Activated naive CD4-positive, alpha-beta T cell treated with anti-CD3 and anti-CD28 coated beads, Interleukin-2, amount 50 U/mL, for 72 hours (primary cell): ENCODE measurements at places on chromosomes 4 and X. TPM values are rescaled to one million over a fixed set of nuclear protein-coding genes. Genes with fewer than 3 reads are reported as not detected.
A peak's percentile ranks its signal among the peaks of the same experiment; 100 is the strongest.

DNA sequence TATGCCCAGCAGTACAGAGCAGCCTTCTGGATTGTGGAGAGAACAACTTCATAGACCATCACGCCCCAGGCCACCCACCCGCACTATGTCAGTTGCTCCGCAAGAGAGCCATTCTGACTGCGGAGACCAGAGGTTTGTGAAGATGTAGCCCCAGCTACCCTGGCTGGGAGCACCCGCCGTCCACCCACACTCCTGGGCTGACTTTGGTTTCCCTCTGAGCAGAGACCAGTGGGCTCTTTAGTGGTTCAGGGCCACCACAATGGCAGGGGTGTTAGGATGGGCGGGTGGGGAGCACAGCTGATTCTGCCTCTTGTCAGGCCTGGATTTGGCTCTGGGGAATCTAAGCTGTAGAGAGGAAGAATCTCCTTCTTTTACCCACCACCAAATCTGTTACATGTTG, 313.4 kb downstream of the LDB2 start:
- DNase-seq, result no peak

DNA sequence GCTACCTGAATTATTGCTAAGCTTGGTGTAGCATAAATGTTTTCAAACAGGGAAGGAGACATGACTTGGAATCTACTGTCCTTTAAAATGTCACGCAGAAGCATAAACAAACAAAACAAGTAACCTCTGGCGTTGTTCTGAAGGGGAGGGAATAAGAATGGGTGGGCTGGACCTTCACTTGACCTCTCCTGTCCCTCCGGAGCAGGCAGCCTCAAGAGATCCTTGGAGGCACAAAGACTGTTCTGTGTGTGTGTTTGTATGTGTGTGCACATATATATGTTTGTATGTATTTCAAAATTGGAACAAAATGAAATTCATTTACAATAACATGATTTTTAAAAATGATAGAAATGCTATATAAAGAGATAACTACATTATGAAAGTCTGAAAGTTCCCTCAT, 91.3 kb upstream of the DCLK2 start:
- DNase-seq, result no peak

GRCh38 chrX:129523079-129523911, at the start of gene SMARCA1:
SMARCA1 (minus strand) TSS chrX:129523490; CDS start chrX:129523370, 120 bp downstream.
- DNase-seq, result no peak

DNA sequence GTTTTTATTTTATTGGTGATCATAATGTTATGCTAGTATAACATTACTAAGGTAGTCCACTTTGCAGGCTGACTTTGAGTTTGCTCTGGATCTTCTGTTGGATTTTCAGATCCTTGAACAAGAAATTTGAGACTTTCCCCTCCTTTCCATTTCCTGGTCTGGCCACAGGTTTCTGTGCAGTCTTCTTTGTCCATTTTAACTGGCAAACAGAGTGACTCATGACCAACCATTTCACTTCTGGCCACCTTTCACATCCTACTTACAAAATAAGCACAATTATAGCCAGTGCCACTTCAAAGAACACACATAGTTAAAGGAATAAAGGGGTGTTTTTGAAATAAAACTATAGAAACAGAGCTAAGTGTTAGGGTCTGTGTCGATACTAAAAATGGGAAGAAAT, 8.4 kb downstream of the ANK2 start:
- DNase-seq, result no peak

DNA sequence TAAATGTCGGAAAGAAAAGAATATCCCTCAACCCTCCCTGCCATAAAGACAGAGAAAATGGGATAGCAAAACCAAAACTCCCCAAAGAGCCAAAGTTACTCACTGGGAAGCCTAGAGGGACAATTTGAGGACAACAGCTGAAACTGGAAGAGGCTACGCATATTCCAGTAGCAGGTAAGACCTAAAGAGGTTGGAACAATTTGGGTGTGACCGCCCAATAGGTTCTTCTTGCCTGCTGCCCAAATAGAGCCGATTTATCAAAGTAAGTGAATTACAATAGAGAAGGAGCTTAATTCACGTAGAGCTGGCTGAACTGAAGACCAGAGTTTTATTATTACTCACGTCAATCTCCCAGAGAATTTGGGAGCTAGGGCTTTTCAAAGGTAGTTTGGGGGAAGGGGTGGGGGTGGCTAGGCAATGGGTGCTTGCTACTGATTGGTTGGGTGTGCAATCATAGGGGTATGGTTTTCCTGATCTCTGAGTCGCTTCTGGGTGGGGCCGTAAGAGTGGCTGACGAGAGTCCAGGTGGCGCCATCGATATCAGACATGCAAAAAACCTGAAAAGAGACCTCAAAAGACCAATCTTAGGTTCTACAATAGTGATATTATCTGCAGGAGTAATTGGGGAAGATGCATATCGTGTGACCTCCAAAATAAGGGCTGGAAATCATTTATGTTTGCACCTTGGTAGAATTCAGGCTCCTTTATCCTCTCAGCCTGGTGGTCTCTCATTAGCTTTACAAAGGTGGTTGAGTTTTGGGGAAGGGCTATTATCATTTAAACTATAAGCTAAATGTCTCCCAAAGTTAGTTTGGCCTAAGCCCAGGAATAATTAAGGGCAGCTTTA, 39.0 kb upstream of the SLC7A3 start:
- DNase-seq, result no peak

DNA sequence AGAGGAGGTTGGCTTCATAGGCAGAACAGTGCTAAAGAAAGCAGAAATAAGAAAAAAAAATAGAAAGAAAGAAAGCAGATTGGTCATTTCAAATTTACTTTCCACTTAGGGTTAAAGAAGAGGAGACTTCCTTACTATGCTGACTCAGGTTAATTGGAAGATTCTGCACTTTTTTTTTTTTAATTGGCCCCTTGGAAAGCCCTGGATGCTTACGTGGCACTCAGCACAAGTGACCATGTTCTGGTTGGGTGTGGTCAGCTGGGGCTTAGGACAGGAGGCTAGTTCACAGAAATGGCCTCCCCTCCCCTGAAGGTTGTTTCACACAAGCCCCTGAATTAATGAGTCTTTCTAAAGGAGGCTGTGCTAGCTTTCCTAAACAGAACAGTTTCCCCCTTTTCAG, 14.5 kb downstream of the MAGEA9B start:
- DNase-seq, result no peak

GRCh38 chrX:150694738-150695410, 1.7 kb downstream of the MTMR1 start:
- peak; percentile 62 for DNase-seq

DNA sequence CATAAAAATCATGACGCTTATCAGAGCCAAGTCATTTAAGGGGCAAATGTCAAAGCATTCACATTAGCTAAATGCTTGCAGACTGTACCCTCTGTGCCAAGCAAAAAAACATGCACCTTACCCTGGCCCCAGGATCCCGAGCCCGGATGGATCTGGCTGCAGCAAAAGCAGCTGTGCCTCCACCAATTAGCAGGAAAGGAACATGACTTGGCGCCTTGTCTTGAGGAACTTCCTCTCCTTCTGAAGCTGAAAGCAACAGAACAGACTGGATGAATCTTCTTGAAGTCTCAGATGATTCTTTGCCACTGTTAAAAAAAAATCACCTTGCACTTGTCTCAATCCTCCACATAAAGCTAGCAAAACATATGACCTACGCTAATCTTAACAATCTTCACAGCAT, 18.0 kb downstream of the AIFM1 start:
- DNase-seq, result no peak

GRCh38 chr4:41538017-41538733, at the start of gene LIMCH1:
LIMCH1 (plus strand) TSS chr4:41538157; CDS start chr4:41605996, 67,839 bp downstream.
- no peak for DNase-seq

DNA sequence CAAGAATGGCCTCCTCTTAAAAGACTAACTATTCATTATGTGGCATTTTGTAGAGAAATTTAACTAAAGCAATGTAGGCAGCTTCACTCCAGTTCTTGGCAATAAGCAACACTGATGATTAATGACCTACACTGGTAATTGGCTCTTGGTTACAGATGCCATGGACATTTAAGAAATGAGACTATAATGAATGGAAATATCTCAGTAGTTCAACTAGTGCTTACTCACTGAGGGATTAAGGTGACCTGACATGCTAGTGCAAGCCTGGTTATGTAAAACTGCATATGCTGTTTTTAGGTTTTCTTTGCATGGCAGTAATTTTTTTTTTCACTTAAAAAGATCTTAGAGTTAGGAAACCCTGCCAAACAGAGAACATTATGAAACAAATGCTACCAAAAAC, 152.7 kb upstream of the AADAT start:
- no peak for DNase-seq

- DNase-seq, result no peak
Measured at GRCh38 chr4:82230306-82230705, 143.5 kb downstream of the HNRNPD start.

DNA sequence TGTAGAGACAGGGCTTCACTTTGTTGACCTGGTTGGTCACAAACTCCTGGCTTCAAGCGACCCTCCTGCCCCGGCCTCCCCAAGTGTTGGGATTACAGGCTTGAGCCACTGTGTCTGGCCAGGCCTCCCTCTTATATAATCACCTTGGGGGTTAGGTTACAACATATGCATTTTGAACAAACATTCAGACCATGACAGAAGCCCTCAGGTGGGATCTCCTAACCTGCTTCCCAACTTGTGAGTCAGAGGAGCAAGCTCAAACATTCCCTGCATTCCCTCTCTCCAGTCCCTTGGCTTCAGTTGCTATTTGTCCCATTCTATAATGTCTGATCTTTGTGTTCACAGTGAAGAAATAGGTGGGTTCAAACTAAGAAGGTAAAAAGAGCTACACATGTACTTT, 76.5 kb upstream of the NRK start:
- DNase-seq, result no peak

GRCh38 chr4:100146756-100147155, 43.5 kb downstream of the DDIT4L start:
- no peak for DNase-seq

- DNase-seq, result peak; percentile 73
Measured at GRCh38 chr4:15756361-15756861, 21.7 kb upstream of the CD38 start.

GRCh38 chrX:85964744-85965143, 82.6 kb downstream of the CHM start:
- no peak for DNase-seq

- DNase-seq, result no peak
Measured at GRCh38 chrX:115968436-115969252, 201.9 kb upstream of the AGTR2 start.

DNA sequence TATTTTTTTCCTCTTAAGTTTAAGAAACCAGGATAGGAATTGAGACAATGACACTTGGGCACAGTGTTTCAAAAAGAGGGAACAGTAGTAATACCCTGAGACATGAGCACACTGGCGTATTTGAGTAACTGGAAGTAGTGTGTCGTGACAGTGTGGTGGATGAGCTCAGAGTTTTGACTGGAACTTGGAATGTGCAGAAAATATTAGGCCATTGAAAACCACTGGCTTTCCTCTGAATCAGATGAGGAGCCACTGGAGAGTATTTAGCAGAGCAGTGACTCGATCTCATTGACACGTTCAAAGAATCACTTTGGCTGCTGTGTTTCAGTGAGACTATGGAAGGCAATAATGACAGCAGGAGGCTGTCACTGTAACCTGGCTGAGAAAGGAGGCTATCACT, 1531.2 kb downstream of the STIM2 start:
- no peak for DNase-seq

MND1 gene
- 27.9 TPM for total RNA-seq

GUCY1B1 gene
- total RNA-seq, result 0.27 TPM

SLC6A14 gene
- total RNA-seq, result not detected
